ENCODE measurements at places on chromosomes 4 and X.

DNA sequence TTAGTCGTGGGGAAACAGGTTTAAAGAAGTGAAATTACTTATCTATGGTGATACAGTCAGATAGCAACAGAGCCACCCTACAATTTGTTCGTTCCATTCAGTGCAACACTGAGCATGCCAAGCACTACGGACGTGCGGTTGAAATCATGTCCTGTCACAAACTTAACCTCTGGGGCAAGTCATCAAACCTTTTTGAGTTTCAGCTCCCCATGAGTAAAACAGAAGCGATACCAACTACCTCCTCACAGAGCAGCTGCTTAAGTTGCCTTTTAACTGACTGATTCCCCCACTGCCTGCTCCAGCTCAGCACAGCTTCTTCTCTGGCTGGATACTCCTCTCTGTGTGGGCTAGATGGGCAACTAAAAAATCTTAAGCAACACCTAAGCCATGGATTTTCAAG, 36.0 kb downstream of the LHFPL1 start:
- DNase-seq: no peak

- DNase-seq: no peak
Measured at GRCh38 chr4:27684610-27685011, 824.0 kb downstream of the STIM2 start.

GRCh38 chr4:123833171-123833643, 436.6 kb downstream of the SPRY1 start:
- no peak for DNase-seq

- DNase-seq: no peak
Measured at GRCh38 chr4:81811562-81812293, 340.0 kb upstream of the RASGEF1B start.

GRCh38 chr4:40000711-40001110, 23.0 kb upstream of the PDS5A start:
- no peak for DNase-seq

- no peak for DNase-seq
Measured at GRCh38 chr4:53514509-53514908, 76.8 kb downstream of the LNX1 start.

GRCh38 chrX:45622538-45622937, 421.9 kb upstream of the DIPK2B start:
- no peak for DNase-seq

- DNase-seq: no peak
Measured at GRCh38 chr4:130632731-130633604, 1537.0 kb downstream of the C4orf33 start.

DNA sequence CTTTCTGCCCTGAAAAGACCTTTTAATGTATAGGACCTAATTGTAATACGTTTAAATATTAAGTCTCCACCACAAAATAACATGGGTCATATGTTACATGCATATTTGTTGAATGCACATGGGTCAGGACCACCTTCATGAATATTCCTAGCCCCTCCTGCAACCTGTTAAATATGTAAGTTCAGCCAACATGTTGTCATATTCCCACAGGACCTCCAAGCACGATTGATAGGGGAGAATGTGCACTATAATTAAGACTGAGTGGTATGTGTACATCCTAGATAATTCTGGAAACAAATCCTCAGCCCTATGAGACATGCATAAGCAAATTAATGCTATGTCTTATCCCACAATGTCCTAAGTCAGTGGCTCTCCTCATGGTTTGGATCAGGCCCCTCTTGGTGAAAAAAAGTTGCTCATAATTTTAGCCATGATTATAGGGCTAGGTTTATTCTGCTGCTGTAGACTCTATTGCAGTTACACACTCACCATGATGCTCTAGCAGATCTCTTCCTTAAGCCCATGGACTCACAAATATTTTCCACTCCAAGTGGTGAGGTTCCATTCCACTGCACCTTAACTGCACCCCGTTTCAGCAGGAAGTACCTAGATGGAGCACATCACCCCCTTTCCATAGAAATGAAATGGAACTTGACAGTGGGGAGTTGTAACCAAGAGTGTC, 10.2 kb downstream of the TIGD2 start:
- DNase-seq: no peak

DNA sequence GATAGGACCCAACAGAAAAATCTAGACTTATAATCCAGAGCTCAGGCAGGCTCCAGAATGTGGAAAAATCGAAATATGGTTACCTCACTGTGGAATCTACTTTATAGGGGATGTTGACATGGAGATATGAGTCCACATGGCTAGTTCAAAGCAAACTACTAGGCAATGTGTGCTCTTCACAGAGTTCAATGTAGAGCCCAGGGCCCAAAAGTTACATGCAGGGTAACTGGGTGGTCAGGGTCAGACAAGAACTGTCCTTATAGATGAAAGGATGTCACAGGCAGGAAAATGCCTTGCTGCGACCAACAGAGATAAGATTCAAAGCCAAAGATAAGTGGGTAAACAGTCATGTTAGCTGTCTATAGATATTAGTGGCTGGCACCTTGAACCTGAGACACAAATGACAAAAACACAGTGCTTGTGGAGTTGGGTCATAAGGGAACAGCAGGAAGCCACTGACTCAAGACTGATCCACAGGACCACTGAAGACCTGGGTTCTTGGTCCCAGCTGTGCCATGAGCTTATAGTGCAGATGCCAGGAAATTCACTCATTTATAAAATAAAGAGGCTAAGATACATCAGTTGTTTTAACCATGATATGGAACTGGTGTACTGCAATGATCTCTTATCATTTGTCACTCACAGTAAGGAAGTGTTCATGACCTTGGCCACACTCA, 101.7 kb upstream of the MBNL3 start:
- no peak for DNase-seq

GRCh38 chrX:7109838-7110793, 37.4 kb upstream of the STS start:
- no peak for DNase-seq

- no peak for DNase-seq
Measured at GRCh38 chr4:5885733-5886132, 7.2 kb downstream of the CRMP1 start.

- no peak for DNase-seq
Measured at GRCh38 chr4:155675709-155676429, 9.2 kb downstream of the GUCY1A1 start.

DNA sequence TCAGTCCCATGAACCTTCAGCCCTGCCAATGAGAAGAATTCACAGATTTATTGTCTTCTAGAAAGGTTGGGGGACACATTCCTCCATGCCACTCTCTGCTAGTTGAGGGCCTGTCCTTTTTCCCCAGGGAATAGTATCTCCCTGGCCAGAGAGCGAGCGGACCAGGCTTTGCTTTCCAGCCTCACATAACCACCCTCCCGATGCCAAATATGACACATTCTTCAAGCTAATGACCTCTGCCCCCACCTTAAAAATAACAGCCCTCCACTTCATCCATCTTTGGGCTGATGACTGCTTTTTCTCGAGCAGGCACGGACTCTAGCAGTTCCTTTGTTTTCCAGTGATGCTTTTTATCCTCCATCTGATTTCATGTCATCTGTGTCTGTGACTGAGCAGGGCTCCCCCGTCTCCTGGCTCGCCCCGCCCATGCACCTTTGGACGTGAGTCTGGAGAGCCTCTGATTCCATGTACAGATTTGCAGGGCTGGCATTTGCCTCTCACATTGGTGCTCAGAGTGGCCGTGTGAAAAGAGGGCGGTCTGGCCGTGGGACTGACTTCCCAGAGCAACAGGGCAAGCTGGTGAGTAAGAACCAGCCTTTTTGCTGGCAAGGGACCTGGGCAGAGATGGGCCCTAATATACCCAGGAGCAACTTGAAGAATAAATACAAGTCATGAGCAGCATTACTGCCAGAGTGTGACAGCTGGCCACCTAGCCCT, 279.8 kb downstream of the BCOR start:
- DNase-seq: no peak

- no peak for DNase-seq
Measured at GRCh38 chr4:185036019-185036418, 17.7 kb downstream of the HELT start.

- no peak for DNase-seq
Measured at GRCh38 chr4:140243278-140243753, 89.3 kb upstream of the MAML3 start.

- DNase-seq: peak; percentile 50
Measured at GRCh38 chr4:54091637-54092404, 8.1 kb upstream of the GSX2 start.

GRCh38 chrX:119981286-119982070, 37.9 kb upstream of the NKAP start:
- no peak for DNase-seq

DNA sequence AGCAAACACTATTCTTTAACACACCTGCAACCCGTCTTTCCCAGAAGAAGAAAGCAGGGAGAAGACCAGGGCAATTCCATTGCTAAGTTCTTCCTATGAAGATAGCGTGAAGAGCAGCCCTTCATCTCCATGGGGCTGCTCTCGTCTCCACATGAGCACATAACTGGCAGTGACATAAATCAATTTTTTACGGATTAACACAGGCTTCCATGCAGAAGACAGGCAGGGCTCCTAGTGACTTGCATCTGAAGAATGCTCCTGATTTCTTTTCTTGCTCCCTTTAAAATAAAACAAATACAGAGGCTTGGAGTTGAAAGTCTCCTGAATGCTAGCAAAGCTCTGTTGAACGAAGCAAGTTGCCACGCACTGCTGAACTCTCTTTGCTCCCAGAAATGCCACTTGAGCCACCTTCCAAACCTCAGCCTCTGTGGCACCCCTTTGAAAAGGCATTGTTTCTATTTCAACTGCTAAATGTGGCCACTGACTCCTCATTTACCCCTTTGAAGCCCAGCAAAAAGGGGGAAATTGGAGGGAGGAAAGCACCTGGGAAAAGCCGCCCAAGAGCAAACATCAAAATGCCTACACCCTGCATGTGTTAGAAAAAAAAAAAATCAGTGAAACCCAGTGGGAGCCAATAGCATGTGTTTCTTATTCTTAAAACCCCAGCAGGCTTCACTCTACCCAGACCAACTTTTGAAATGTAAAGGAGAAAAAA, 383.7 kb downstream of the IDS start:
- DNase-seq: no peak

GRCh38 chr4:155005395-155006090, 202.9 kb upstream of the NPY2R start:
- no peak for DNase-seq

DNA sequence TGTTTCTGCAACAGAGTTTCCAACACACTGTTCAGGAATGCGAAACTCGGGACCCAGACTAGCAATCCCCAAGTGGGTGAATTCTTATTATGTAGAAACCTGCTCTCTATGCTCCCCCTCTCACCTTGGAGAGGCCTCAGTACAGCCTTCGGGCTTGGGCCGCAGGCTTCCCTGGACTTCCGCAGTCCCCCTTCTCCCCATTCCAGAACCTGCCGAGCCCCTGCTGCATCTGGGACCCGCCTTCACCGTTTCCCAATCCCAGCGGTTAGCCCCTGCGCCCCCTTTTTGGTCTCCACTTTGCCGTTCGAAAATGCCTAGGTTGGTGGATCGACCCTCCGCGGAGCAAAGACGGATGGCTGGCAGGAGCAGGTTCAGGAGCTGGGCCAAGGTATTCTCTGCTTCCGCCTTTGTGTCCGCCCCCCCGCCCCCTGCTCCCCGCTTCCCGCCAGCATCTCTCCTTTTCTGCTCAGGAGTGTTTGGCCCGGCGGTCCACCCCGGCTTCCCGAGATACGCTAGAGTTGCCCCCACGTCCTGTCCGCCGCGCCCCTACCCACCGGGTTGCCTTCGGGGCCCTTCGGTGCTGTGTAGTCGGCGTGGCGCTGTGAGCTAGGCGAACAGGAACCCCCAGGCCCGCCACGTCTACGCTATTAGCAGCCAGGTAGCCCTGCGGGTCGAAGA, 11.5 kb downstream of the HAND2 start:
- DNase-seq: no peak

DNA sequence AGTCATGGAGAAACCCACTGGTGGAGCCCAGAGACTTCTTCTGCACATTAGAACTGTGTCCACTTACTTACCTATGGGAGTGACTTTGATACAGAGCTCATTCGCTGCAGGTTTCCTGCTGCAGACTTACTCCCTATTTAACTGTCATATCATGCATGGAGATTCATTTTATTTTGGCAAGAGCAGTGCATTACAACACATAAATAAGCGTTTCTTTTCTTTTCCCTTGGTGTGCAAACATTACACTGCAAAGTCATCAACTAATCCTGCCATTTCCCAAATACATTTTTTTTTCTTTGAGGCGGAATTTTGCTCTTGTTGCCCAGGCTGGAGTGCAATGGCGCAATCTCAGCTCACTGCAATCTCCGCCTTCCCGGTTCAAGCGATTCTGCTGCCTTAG, 230.9 kb upstream of the SFRP2 start:
- no peak for DNase-seq

GRCh38 chrX:38192007-38192810, 28.5 kb downstream of the SRPX start:
- DNase-seq: no peak

- peak; percentile 17 for DNase-seq
Measured at GRCh38 chr4:74038425-74039314, at the start of gene CXCL3. TSS of gene CXCL3 (minus strand) at chr4:74038689. CDS start at chr4:74038611, 78 bp downstream.

DNA sequence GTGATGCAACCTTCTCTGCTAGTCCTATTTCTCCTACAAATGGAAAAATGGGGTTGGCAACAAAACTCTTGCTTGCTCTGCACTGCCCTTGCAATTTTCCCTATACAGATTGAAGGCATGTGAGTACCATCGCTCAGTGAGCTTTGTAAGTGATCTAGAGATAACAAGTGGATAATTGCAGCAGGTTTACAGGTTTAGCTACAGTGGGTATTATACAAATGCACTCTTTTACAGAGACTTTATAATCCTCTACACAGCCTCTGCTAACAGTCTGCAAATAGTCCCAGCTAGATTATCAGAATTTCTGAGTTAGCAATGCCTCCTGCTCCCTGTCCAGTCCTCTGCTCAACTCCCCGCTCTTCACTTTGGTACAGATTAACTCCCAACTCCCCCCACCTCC, 11.1 kb downstream of the LEF1 start:
- no peak for DNase-seq

GRCh38 chrX:122586831-122587230, 597.2 kb upstream of the GRIA3 start:
- no peak for DNase-seq

DNA sequence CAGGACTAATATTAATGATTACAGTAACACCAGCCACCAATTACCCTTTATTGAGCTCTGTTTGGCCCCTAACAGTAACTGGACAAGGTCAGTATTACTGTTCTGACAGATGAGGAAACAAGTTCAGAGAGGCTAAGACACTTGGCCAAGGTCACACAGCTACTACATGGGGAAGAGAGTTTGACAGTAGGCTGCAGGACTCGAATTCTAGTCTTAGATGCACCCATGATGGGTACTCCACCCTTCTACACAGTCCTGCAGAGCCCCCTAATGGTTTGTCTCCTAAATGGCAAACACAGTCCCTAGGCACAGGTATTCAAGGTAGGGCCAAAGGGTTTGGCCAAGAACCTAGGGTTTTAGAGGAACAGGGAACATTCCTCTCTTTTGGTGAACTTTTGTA, 93.9 kb downstream of the NSUN7 start:
- no peak for DNase-seq

DNA sequence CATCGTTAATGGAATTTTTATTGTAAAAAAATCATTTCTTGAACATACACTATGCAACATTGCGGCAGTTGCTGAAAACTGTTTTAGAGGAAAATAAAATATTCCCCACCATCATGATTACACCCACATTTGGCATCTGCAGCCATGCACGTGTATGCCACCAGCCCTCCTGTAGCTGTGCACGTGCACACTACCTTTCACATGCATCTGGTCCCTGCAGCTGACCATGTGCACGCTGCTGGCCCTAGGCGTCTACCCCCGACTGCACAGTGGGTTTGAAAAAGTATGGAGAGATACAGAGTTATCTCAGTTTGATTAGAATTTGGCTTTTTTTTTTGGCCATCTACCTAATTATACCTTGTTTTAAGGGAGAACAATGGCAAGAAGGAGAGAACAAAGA, 569.8 kb upstream of the IGFBP7 start:
- no peak for DNase-seq

GRCh38 chrX:78708816-78709215, 38.7 kb upstream of the LPAR4 start:
- no peak for DNase-seq
